ENCODE measurements at places on chromosomes 7 and 10.

- DNase-seq: no peak
These were observed 26.6 kb upstream of the PSMG3 start for GRCh38 chr7:1596181-1597043.

- no peak for DNase-seq
These were observed 259.0 kb downstream of the WDR37 start for GRCh38 chr10:1315178-1315577.

DNA sequence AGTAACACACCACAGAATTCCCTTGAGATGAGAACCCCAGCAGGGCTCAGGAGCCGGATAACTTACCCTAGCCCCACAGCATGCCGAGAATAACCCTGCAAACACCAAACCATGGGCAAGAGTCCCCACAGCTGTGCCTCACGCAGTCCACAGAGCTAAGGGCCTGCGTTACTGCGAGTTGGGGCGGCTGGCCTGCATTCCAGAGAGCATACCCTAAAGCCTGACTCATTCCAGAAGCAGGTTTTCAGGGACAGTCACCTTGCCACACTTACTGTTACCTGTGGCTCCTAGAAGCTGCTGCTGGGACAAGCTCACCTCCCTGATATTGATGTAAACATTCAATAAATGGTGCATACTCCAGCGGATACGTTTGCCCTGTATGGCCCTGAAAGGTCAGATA lies 18.6 kb downstream of the FGFR2 start:
- DNase-seq: no peak

- no peak for DNase-seq
These were observed 875.8 kb upstream of the KCND2 start for GRCh38 chr7:119397156-119397555.

- DNase-seq: no peak
These were observed 8.4 kb downstream of the EIF4EBP2 start for GRCh38 chr10:70412356-70412755.

- no peak for DNase-seq
These were observed 251.7 kb upstream of the MYO3A start for GRCh38 chr10:25682203-25682851.

- no peak for DNase-seq
These were observed 14.2 kb upstream of the PFKP start for GRCh38 chr10:3053155-3053554.

DNA sequence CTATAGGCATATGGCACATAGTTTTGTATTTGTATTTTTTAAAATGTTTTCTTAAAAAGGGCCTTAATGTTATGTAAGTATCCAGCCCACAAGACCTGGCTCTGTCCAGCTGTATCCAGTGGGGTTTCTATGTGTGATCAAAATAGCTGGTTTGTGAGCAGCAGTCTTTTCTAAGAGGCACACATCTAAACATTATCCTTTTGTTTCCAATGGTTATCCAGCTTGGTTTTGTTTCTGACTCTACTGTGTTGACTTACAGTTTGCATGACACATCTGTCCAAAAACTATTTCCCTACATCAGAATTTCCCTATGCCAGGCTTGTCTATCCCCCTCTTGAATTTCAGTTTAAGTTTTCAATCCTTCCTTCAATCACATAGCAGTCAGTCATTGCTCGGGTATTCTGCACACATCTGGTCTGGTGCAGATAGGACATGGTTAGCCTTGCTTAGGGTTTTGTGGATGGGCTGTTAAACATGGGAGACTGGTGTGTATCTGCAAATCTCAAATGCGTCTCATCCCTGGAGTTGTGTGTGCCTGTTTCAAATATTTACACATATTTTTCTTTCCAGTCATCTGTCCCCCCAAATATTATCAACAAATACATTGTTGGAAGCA lies 104.2 kb downstream of the SAMD9 start:
- DNase-seq: no peak

- DNase-seq: no peak
These were observed 37.8 kb downstream of the DPYSL4 start for GRCh38 chr10:132224343-132225072.

GRCh38 chr7:74379938-74380337 lies 73.8 kb upstream of the GTF2IRD1 start:
- DNase-seq: no peak
